ENCODE measurements at places on chromosomes 5 and 9.

- peak; percentile 47 for DNase-seq
These were observed 9.1 kb downstream of the SARDH start for GRCh38 chr9:133728856-133729616.

DNA sequence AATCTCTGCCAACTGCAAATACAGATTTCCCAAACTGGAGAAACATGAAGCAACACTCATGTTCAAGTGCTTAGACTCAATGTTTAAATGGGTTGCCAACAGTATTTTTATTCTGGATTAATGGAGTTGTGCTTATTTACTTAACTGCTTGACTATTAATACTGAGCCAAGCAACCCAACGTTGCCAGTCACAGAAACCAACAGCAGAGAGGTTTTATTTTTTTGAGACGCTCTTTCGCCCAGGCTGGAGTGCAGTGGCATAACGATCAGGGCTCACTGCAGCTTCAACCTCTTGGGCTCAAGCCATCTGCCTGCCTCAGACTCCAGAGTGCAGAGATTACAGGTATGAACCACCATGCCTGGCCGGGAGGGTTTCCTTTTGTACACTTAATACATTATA, 8.5 kb upstream of the TMEM268 start:
- no peak for DNase-seq

DNA sequence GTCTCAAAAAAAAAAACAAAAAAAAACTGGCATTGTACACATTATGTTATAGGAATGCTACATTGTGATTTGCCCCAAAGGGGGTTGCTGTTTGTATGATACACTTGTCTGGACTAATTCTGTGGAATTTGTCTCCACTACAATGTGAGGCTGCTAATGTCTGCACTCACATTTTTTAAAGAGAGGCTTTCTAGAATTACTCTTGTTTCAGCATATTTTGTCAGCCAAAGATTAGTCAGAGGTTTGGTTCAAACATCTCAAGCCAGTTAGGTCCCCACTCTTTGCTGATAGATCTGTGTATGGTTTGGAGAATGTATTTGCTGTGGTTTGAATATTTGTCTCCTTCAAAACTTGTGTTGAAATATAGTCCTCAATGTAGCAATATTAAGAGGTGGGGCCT, 59.3 kb upstream of the ZNF169 start:
- DNase-seq: no peak

DNA sequence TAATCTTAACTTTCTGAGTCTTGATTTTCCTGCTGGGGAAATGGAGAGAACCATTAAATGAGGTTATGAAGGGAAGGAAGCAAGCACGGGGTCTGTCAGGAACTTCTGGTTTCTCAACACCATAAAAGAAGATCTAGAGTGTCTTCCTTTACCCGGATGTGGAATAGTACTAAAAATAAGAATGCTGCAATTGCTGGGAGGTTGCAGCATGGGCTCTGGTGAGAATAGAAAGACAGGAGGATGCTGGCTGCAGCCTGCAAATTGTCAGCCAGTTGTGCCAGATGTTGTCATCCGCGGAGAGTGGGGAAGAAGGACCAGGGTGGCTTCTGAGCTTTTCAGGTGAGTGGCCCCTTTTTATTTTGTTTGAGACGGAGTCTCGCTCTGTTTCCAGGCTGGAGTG, 69.3 kb upstream of the STC2 start:
- no peak for DNase-seq
